ENCODE measurements at places on chromosomes 12 and 14.

GRCh38 chr14:42140001-42140400, 533.3 kb downstream of the LRFN5 start:
- DNase-seq, result no peak

DNA sequence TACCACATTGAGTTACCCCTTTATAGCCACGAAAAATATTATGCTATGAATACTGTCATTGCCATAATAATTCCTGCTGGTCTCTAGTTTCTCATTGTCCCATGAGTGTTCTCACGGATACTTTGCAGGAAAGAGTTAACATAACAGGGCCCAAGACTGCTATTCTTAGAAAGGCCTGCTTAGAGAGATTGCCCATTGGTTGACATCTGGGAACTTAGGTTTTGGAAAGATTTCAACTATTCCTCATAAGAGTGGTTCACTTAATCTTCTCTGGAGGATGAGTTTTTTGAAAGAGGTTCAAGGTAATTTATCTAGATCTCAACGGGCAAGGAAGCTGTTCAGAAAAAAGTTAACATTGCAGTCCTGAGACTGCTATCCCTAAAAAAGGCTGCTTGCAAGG, 18.4 kb upstream of the PRPF39 start:
- no peak for DNase-seq

GRCh38 chr12:79326663-79327062, 364.1 kb downstream of the PAWR start:
- DNase-seq, result no peak

- DNase-seq, result no peak
Observed at GRCh38 chr12:91819132-91819447, 326.6 kb downstream of the BTG1 start.

DNA sequence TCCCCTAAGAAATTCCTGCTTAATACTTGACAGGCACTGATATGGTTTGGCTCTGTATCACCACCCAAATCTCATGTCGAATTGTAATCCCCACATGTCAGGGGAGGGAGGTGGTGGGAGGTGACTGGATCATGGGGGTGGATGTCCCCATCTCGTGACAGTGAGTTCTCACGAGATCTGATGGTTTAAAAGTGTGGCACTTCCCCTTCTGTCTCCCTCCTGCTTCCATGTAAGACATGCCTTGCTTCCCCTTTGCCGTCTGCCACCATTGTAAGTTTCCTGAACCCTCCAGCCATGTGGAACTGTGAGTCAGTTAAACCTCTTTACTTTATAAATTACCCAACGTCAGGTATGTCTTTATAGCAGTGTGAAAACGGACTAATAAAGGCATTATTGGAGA, 198.0 kb downstream of the FOXN3 start:
- no peak for DNase-seq

DNA sequence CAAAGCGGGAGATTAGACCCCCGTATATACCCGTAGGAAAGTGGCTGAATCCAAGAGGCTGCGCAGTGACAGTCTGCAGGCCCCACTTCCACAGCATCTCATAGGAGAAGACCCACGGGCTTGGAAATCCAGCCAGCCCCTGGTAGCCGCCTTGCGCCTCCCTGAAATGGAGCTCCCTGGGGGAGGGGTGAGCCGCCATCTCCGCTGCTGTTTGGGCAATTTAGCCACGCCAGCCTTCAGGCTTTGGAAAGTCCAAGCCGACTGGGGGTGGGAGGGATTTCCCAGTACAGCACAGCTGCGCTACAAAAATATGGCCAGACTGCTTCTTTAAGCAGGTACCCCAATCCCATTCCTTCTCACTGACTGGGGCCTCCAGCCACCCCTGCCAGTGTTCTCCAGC, 53.4 kb downstream of the CAND1 start:
- no peak for DNase-seq

DNA sequence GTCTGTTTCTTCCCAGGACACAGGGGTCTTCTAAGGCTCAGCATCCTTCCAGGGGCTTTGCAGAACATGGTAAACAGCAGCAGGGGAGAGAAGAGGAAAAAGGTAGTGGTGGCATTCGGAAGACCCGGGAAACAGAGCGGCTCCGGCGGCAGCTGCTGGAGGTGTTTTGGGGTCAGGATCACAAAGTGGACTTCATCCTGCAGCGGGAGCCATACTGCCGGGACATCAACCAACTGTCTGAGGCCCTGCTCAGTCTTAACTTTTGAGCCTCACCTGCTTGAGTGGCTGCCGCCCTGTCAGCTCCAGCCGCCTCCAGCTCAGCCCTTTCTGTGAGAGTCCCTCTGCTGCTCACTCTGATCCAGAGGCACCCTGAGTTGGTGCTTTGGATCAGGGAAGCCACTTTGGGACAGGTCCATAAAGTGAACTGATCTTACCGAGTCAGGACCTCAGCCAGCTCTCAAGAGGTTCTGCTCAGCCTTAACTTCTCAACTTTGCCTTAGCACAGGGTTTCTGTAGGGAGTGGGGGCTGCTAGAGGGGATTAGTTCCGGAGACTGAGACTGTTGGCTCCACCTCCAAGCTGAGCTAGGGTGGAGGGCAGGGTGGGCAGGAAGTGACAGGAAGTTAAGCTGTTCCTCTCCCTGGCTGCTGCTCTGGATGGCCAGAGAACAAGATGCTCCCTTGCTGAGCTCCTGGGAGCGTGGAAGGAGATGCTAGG, 5.4 kb downstream of the SDR39U1 start:
- no peak for DNase-seq

DNA sequence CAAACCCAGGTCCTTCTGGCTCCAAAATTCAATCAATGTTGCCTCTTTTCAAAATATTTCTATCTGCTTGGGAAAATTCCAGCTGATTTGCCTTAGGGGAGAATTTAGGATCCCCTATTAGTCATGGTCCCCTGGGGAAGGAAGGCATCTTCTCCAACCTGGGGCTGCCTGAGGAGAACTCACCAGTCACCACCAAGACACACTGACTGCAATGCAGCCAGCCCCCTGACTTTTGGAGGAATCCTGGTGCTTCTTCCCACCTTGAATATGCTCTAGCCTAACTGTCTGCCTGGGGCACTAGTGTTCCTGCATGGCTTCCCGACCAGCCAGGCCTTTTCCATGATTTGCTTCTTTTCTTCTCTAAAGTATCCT, 71.8 kb upstream of the BCL2L14 start:
- DNase-seq, result no peak

DNA sequence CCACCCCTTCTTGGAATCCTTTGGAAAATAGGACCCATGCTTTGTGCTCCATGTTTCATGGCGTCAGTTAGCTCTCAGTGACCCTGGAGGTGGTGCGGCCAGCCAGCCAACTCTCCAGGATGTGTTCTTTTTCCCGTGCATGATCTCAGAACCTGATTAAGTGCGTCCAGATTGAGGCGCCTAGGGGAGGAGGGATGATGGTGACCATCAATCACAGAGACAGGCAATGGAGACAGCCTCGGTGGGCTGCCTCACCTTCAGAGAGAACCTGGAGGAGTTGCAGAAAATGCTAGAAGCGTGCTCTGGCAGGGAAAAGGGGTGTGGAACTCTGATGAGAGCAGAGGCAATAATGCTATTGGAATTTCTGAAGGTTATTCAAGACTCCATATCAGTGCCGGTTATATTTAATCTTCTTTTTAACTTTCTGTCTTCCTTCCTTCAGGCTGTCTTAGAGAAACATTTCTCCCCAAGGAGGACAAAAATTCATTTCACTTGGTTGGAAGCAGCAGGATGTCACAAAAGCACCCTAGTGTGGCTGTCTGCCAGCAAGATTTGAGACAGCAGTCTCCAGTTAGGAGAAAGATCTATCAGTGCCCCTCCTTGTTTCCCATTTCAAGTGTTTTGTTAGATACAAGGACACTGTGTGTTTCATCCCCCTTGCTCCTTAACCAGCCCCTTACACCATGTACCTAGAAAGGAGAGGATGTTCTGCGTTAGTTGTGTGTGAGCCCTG, 53.3 kb upstream of the IGF1 start:
- no peak for DNase-seq

GRCh38 chr12:115322275-115322674, 638.3 kb upstream of the TBX3 start:
- DNase-seq, result no peak

- DNase-seq, result no peak
Observed at GRCh38 chr12:5960783-5961182, 15.7 kb upstream of the ANO2 start.

- DNase-seq, result no peak
Observed at GRCh38 chr12:125688881-125689280, 623.6 kb downstream of the AACS start.
